ENCODE measurements at places on chromosomes 3 and 15.
A peak's percentile ranks its signal among the peaks of the same experiment; 100 is the strongest.

DNA sequence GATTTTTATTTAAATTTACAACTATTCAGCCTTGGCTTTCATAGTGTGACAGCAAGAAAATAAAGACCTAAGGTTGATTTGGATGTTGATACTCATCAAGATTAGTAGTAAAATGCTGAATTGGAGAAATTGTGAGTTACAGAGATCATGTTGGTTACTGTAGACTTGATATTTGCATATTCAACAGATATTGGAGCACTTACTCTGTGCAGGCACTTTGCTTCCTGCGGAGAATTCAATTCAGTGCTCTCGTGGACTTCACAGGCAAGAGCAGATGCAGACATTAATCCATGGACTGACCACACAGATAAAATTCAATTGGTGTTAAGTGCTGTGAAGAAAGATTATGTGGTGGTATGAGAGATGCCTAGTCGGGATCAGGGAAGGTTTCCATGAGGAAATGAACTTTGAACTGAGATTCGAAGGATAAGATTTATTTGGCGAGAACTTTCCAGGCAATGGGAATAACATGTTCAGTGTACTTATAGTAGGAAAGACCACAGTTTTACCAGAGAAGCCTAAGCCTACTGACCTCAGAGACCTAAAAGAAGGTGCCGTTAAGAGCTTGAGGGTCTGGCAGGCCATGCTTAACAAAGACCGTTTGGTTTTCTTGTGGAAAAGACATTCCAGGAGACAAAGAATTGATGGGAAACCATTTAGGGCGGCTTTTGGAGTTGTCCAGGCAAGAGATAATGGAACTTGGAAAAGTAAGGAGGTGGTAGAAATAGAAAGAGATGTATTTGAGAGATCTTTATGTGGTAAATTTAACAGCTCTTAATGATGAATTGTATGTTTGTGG is 4.3 kb downstream of the SELENOT start:
- no peak for DNase-seq

- DNase-seq: no peak
These were observed 66.7 kb downstream of the ATP10A start for GRCh38 chr15:25796395-25796794.

DNA sequence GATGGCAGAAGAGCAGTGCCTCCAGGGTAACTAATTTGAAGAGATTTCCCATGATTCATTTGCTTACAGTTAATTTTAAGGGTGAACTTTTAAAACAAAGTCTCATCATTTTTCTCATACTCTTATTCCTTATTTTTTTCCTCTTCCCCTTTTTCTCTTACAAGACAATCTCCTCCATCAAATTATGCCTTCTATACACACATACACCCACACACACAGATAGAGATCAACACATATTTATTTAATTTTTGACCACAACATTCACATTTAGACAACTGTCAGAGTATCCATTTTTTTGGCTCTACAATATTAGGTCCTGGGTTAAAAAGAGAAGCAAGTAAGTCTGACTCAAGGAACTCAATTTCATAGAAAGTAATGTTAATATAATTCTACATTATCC is 37.6 kb downstream of the AAGAB start:
- DNase-seq: no peak

GRCh38 chr3:48157950-48158376 is 30.3 kb downstream of the CDC25A start:
- DNase-seq: peak; percentile 16

DNA sequence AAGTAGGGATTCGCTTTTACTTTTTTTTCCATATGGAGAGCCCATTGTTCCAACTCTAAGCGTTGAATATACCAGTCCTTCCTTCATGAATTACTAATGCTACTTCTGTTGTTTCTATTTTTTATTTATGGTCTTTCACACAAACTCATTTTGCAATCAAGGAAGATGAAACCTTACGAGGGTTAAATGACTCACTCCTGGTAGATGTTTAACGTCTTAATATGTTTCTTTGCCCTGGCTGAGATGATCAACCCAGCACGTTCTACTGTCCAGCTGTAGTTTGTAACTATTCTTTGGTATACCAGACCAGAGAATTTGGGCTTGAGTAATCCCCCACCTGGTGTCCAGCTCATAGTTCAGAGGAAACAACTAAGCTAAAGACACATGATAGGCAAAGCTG is 23.1 kb downstream of the CDCP1 start:
- DNase-seq: peak; percentile 77

DNA sequence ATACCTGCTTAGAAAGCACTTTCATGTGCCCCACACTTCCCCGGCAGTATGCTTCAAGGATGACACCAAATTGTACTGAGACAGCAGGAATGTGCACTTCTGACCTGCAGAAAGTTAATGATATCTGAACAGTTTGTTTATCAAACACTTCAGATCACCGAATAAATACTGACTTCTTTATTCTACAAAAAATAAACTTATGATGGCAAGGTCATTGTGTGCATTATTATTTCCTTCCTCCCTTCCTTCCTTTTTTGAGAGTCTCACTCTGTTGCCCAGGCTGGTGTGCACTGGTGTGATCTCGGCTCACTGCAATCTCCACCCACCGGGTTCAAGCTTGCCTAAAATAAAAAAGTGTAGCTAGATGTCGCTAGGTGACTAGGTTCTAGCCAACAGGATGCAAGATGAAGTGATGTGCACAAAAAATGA is 80.3 kb downstream of the FAIM start:
- DNase-seq: no peak

GRCh38 chr3:121809249-121809648 is 25.6 kb downstream of the IQCB1 start:
- DNase-seq: no peak

DNA sequence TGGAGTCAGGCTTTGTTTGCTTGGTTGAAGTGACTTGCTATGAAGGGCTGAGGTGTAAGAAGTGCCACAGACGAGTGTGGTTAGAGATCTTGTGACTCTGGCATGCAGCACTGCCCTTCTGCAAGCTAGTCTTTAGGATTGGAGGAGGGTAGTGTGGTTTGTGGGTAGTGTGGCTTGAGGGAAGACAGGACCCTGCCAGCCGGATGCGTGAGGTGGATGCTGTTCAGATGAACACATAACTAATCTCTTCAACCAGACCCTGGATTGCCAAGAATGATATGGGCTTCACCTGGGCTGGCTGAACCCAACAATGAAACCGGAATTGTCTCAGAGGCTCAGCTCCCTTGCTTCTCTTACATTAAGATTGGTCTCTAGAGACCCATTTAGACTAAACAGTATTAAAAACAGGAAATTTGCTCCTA is 32.7 kb downstream of the STARD9 start:
- no peak for DNase-seq

DNA sequence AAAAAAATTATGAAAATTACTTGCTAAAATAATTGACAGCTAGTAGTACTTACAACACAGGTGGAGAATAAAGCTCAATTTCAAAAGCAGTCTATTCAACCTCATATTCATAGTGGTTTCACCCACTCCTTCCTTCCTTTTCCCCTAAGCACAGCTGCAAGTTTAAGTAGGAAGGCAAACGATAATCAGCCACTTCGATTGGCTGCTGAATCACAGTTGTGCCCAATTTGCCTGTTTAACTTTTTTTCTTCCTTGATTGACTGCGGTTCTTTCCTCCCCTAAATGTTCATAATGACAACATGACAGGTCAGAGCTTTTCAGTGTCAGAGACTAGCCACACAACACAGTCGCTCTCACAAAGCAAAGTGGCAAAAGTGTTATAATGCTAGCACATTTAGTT is 468.0 kb upstream of the GBE1 start:
- DNase-seq: no peak

GRCh38 chr3:55416331-55416821 is 70.7 kb downstream of the WNT5A start:
- DNase-seq: peak; percentile 14

DNA sequence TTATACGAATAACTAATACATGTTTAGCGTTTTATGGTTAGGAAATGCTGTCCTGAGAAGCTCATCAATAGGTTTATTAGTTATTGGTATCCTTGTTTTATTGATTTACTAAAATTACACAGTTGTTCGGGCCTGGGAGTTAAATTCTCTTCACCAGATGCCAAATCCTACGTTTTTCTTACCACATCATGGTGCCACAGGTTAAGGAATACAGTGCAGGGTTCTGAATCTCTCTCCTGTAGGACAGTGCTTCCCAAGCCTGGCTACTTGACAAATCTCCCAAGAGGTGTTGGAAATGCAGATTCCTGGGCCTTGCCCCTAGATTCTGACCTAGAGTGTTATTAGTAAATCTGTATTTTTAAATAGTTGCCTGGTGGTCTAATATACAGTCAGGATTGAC is 273.4 kb upstream of the LRRFIP2 start:
- DNase-seq: no peak

DNA sequence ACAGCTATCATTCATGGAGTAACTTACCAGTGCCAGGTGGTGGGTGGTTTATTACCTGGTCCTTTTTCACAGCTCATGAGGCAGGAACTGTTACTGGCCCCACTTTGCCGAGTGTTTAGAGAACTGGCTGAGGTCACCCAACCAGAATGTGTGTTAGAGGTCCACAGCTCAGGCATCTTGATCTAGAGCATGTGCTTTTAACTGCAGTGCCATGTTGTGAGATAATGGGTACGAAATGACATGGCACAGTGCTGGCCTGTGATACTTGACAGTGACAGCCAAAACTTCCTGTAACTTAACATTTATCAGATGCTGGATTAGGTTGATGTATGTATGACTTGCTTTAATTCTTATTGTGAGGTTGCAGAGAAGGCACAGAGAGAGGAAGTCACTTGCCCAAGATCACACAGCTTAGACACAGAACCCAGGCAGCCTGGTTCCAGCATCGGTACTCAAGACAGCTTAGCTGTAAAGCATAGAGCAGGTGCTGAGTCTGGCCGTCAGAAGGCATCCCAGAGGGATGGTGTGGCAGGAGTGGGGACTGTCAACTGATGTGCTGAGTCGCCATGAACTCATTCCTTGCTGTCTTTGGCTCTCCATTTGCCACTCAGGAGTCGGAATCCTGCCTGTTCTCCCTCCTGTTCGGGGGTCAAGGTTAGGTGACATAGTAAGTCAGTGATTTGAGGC is 9.6 kb downstream of the MCM2 start:
- DNase-seq: no peak

GRCh38 chr15:50653156-50653743 is 33.3 kb downstream of the TRPM7 start:
- no peak for DNase-seq

- DNase-seq: no peak
These were observed 52.7 kb downstream of the TRIM71 start for GRCh38 chr3:32870373-32871095.

- DNase-seq: no peak
These were observed 78.2 kb downstream of the CYP19A1 start for GRCh38 chr15:51260202-51260601.

DNA sequence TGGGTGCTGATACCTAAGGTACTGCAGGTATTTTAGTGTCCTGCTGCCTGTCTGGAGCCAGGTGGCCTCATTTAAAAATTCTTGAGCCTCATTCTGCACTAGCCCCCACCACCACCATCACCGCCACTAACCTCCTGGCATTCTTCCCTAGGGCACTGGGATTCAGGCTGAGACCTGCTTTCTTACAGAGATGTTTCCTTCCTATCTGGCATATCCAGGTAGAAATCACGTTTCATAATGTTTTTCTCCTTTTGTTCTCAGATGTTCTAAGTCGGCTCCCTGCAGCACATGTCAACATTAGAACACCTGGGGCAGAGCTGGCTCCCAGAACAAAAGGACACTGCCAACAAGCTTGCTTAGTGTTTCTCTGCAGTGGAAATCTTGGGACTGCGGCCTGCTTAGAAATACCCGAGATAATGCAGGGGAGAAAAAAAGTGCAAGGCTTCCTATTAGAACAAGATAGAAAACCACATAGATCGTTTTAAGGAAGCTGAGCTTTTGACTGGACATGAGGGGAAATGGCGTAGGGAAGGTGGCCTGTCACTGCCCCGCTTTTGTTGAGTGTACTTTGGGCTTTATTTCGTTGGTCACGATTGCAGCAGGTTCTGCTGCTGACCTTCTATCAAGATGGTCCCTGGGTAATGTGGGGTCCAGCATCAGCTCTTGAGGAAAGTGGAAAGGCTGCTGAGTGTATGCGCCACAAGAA is 59.6 kb upstream of the PPARG start:
- DNase-seq: no peak

Measured in LoVo (cell line).